SW 1271 (cell line): ENCODE measurements at places on chromosomes 3 and 15.

DNA sequence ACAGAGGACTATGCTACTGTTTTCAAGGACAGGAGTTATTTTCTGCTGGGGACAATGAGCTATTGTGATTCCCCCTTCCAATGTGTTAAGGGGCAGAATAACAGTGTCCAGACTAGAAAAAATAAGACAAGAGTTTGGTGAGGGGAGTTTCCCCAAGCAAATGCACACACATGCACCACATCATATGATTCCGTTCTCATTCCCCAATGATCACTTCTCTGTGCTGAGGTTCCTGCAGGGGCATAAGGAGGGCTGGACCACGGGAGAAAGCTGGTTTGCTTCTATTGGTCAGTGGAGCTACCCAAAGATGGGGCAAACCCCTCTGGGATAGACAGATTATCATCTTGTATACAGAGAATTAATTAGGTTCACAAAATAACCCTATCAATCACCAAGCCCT lies 80.6 kb downstream of the RBPMS2 start:
- DNase-seq, result no peak

GRCh38 chr3:190746531-190746930 lies 116.0 kb downstream of the GMNC start:
- DNase-seq, result no peak

DNA sequence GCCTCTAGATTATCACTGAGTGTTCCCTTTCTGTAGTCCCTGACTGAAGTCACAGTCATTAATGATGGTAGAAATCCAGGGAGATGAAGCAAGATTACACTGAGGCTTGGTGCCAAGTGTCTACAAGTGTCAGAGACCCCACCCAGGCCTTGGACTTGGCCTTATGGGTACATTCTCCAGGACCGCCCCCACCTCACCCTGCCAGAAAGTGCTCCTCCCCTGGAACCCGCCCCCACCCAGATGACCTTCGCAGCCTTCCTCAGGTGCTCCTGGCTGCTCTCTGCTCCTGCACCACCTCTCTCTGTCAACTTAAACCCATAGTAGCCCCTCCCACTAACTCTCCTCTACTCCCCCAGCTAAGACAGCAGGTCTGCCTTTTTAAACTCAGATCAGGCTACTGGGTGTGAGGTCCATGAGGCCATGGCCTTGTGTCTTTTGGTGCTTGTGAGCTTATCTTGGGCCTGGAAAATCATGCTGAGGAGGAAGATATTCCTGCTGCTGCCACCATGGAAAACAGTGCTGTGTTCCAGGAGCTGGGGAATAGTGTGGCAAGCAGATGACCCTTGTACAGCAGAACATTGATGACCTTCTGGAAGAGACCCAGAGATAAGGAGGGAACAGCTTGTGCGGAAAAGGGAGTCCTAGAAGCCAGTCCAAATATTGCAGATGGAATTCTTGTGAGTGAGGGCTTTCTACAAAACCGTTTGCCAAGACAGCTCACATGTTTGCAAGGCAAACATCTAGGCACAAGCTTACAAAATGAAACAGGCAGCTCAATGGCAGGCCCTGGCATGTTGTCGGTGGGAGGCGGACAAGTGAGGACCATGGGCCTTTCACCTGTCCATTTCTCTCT lies 40.3 kb upstream of the NDUFB4 start:
- DNase-seq, result no peak

DNA sequence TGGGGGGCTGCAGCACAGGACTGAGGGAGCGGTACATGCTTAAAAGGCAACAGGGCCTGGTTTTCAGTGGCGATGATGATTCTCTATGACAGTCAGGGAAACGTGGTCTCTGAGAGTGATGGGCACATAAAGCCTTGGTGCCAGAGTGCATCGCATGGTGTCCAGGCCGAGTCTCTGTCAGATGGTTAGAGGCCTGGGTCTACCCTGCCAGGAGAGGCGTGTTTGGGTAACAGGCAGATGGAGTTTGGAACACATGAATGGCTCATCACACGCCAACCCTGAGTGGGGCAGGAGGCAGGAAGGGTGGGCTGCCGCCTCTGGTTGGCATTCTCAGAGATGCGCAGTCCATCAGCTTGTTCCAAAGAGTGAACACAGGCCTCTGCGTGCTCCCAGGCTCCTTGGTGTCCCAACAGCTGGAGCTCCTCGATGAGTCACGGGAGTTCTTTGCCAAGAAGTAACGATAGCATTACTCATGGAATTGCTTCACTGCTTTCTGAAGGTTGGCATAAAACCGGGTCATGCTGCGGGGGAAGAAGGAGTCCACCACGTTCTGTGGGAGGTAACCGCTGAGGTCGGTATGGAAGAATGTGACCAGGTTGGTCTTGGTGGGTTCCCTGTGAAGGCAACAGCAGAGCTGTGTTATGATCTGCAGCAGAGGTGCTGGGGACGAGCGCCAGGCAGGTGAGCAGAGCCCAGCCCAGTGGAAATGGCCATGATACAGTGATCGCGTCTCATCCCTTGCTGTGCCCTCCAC lies 11.0 kb downstream of the STARD5 start:
- peak; percentile 91 for DNase-seq

DNA sequence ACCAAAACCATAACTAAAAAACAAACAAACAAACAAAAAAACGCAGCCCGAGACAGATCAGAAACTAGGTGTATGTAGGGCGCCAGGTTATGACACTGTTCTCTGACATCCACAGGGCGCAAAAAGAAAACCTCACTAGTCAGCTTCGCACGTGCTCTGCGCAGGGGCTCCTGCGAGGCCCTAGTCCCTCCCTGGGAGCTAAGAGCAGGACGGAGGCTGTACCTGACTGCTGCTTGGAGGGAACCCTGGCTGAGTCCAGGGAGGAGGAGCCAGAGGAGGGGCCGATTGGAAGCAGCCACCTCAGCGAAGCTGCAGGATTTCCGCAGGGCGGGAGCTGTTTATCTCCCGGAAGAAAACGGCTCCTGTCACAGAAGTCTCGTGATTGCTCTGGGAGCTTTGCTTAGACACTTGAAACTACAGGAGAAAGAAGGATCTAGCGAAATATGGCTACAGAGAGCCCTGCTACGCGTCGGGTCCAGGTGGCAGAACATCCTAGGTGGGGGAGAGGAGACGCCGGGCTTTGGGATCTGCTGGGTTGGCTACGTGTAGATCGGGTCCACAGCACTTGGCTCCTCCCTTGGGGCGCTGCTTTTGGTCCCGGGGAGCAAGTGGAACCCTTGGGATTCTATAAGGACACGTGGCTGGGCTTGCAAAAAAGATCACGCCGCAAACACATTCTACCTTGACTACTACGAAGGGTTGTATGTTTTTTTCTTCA lies at the start of gene GALK2:
Gene GALK2, plus strand, starts transcription at position 368 of the 718 bp plus-strand sequence. Its CDS starts 76 bp downstream, at position 444.
- peak; percentile 85 for DNase-seq

GRCh38 chr15:39803016-39803415 lies 20.4 kb upstream of the FSIP1 start:
- DNase-seq, result no peak

- DNase-seq, result no peak
Measured at GRCh38 chr3:195597848-195598247, 14.1 kb upstream of the APOD start.

- DNase-seq, result no peak
Measured at GRCh38 chr15:100588638-100589242, 13.2 kb downstream of the LINS1 start.

DNA sequence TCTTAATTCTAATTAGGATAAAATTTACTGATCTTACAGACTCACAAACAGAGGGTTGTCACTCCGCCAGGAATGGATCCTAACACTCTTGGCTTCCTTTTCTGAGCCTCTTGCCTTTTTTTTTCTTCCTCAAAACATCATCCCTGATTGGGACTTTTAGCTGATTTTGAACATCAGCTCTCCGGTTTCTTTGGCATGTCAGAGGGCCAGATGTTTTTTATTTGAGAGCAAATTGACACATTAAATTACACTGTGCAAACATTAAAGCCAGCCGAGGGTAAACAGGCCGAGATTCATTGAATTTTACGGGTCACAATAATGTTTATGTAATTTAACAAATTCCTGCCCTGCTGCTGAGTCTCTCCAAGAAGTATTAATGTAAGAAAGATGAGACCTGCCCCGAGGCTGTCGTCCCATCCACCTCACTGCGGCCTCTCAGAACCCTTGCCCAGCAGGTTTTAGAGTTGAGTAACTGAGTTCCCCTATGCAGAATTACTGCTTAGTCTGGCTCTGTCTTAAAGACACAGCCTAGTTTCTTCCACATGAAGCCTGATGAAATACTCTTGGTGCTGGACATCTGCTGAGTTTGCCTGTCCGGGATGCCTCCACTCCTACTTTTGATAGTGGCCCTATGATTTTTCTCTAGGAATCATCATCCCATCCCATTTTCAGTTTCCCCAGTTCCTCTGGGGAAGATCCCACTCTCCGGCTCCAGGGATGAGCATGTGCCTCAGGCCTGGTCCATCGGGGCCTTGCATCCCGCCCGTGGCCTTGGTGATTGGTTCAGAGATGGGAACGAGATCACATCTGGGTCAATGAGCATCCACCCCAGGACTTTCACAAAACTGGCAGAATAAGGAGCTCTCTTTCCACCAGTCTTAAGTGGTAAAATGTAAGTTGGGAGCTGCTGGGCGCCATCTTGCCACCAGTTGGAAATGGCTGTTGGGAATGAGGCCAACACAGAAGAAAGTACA lies 226.6 kb upstream of the TLE3 start:
- no peak for DNase-seq

DNA sequence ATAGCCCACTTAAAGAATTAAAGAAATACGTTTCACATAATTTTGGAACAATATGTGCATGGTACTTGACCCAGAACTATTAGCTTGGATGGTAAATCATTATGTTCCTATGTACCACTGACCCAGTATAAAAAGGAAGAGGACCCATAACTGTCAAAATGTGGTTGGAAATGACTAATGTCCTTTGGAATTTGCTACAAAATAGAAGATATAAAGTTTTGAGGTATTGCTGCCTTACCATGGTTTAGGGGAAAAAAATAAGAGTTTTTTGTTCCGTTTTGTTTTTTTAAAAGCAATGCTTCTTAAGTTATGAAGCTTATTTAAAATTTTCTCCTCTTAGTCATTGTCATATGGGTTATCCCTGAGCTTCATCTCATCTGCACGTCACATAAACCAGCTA lies 15.8 kb upstream of the TFDP2 start:
- DNase-seq, result no peak

DNA sequence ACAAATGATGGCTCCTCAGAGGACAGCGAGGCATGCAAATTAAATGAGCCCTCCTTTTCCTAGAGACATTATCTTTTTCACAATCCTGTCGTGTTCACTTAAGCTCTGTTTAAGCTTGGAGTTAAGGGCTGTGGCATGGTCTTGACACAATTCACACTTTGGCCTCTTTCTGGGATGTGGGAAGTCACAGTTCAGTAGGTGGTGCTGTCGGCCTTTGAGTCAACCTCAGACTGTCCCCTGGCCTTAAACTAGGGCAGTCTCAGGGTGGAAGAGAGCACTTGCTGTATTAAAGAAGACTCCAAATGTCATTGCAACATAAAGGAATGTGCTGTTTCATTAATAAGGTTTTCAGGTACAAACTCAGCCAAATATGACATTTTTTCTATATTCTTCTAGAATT lies 351.0 kb downstream of the MCTP2 start:
- no peak for DNase-seq

DNA sequence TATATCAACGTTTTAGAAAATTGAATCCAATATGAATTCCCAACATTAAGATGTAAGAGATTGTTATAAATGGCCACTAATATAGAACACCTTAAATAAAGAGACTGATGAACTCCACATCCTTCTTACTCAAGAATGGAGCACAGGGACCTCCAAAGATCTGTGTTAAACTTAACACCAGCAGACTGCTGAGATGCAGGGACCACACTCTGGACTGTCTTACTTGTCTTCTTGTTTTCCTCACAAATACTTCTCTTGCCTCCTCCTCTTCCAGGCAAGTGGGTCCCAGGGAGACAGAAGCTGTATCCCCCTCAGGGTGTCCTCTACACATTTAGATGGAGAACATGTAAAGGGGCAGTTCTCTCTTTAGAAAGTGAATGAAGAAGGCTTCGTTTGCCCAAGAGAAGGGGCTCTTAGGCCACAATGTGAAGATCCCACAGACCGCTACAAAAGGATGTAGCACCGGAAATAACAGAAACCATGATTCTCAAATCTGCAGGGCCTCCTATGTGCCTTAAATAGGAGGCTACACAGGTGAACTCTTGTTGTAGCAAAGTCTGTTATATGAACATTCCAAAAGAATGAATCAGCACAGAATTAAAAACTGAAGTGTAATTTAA lies 52.2 kb downstream of the SATB1 start:
- DNase-seq, result no peak

DNA sequence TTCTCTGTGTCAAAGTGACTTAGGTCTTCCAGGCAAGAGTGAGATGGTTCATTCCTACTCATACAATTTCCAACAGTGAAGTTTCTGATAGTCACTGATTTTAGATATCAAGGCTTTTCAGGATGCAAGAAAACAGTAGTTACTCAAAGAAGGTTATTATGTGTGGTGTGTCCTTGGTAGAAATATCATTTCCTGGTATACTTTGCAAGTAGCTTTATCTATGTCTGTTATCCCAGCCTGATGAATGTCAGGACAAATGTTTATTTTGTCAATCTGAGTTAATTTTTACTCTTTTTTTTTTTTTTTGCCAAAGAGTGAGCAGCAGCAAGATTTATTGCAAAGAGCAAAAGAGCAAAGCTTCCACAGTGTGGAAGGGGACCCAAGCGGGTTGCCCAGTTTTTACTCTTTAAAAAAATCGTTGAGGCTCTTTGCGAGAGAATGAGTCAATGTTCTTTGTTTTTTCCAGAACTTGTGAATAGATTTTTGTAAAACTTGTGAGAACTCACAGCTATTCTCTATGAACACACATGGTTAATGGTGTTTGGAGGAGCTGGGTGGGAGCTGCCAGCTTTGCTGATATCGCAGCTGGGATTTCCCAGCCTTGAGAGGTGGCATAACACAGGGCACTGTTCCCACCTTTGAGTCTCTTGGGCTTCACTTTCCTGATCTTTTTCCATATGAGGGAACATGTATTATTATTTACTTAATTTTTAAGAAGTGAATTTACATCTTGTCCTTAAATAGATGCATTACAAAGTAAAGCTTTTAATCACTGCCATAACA lies 51.9 kb downstream of the SV2B start:
- no peak for DNase-seq

DNA sequence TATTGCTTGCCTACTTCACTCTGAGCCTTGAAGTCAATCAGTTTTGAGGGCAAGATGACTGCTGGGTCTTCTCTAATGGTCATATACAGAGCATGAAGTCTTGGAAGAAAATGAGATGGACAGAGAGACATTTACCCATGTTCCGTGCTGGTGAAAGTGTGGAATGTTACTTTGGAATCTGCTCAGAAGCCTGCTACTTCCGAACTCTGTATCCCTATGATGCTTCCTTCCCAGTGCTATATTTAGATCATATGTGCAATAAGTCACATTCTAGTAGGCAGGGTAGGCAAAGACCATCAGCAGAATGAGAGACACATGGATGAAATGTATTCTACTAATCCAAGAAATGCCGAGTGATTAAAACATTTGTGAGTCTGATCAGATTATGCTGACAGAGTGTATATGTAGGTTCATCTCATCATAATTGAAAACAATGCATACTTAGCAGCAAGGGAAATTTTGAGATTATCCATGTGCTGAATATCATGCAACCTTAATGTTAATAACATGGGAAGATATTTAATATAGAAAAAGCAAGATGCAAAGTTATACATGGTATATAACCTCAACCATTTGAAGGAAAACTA lies 60.5 kb downstream of the RAB7A start:
- no peak for DNase-seq

- DNase-seq, result no peak
Measured at GRCh38 chr15:58010983-58011382, 54.5 kb downstream of the ALDH1A2 start.

- no peak for DNase-seq
Measured at GRCh38 chr15:48001393-48002039, 119.3 kb upstream of the SLC24A5 start.

- no peak for DNase-seq
Measured at GRCh38 chr15:66751579-66751978, 49.5 kb downstream of the SMAD6 start.

- no peak for DNase-seq
Measured at GRCh38 chr3:194306109-194306686, 44.9 kb downstream of the CPN2 start.
